ENCODE measurements at places on chromosomes 5 and 9.

- no peak for DNase-seq
Observed at GRCh38 chr9:38075272-38075671, 6.2 kb upstream of the SHB start.

DNA sequence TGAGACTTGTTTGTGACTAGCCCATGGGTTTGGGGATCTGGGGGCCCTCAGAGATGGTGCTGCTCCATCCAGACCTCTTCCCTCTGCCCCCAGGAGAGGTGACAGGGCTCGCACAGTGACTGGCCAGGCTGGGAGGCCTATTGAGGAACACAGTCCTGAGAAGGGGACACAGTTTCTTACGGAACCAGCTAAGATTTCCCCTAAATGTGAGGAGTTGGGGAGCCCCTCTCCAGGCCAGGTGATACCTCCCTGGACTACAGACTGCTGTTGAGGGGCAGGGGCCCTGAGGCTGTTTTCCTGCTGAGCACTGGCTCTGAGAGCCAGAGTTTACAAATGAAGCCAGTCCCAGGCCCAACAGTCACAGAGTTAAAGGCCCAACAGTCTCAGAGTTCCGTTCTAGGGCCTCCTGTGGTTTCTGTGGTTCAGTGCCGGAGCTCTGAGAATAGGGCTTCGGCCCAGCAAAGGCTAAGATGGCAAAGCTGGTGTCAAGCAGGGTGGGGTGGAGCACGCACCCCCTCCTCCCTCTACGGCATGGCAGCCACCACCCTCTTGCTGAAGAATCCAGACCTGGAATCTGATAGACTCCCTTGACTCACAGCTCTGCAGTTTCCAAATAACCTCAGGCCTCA, 1.1 kb upstream of the SEMA4D start:
- DNase-seq, result no peak

GRCh38 chr5:76527685-76528161, 95.5 kb downstream of the F2RL2 start:
- DNase-seq, result no peak

- DNase-seq, result no peak
Observed at GRCh38 chr9:115098226-115098965, 19.6 kb downstream of the TNC start.

DNA sequence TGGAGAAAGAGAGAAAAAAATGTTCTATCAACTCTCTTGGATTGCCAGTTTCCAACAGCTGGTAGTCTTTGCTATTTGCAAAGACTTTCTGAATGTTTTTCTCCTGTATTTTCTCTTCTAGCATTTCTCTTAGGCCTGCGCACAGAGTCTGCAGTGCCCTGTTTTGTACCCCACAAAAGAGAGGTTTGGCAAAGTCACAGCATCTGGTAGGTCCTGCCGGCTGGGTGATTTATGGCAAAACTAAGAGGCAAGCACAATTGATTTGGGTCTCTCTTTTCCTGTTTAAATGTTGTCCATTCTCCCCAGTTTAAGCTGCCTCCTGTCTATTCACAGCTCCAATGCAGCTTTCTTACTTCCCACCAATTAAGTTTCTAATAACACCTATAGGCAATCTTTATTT, 193.9 kb downstream of the TRPM3 start:
- DNase-seq, result peak; percentile 23

DNA sequence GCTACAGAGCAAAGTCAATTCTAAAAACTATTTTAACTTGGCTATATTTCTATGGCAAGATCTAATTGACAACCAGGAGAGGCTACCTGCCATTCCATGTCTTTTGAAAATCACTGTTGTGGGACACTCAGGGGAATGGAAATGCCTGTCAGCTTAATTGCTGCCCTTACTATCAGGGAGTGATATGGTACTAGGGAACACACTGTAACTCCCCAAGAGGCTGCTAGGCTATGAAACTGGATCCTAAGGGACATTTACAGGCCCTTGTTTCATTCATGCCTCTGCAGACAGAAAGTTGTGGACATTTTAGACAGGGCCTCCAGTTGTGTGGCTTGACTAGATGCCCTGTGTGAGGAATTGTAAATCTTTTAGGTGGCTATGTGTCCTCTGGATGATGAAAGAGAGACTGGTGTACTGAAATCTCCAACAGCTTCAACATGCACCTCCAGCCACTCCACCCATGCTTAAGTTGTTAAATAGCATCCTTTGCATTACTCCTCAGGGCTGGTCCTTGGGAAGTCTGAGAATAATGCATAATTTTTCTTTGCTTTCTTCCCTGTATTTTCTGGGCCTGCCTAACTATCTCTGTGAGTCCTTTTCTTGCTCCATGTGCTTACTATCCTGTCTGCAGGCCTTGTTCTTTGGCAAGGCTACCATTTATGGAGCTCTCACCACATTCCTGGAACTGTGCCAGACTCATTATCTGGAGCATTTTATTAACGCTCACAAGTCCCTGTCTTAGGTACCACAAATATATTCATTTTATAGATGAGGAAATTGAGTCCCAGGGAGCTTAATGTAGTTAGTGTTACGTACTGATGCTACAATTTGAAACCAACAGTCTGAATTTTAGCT, 3.2 kb downstream of the MROH2B start:
- DNase-seq, result no peak

DNA sequence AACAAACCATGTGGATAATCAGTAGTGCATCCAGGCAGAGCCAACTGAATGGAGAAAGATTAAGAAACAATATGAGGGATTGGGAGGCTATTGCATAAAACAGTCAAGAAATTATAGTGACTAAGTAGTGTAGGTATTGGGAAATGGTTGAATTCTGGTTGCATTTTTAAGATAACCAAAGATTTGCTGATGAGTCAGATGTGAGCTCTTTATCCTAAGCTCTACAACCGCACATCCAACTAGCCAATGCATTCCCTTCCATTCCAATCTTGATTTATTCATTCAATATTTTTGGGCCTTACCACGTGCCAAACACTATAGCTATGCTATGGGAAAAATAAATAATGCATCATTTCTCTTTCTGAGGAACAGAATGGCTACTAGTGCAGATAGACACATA, 524.5 kb upstream of the RGMB start:
- DNase-seq, result no peak

DNA sequence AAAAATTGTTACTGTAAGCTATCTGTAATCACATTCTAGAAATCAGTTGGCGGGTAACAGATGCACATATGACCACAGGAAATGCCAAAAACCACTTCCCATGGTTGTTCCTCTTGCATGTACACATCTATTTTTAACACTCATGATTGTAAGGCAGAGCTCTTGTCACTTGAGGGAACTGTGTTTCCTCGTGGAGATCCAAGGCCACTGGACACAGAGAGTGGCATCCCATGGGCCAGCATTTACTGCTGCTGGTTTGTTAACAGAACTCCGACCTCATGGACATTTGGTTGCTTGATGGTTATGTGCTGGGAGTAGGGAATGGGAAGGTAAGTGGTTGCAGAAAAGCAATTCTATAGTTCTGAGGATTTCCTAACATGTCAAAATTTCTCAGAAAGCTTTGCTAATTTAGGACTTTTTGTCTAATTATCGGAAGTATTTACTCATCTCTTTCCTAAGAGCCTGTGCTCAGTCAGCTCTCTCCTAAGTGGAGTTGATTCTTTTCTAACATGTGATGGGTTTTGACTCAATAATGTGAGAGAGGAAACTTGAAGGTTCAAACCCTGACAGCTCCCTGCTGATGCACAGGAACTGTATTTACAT, 202.0 kb upstream of the NR3C1 start:
- peak; percentile 68 for DNase-seq

All from pons (tissue), 1 donor.